ENCODE measurements at places on chromosomes 1 and 21.

DNA sequence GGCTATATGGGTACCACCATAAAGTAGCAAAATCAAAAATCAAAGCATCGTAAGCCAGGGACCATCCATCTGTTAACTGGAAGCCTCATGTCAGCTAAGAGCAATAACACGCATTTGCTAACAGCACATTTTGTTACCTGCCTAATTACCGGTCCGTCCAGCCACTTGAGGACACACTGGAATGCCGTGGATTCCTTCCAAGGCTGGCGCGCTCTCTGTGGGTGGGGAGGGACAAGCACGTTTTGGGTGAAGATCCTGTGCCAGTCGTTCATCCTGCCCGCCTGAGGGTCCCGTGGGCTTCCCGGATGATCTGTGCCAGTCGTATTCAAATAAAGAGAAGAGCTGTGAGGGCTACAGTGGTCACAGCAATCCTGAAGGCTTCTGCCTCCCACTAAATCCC, 6.2 kb downstream of the NPHP4 start:
- DNase-seq = no peak

DNA sequence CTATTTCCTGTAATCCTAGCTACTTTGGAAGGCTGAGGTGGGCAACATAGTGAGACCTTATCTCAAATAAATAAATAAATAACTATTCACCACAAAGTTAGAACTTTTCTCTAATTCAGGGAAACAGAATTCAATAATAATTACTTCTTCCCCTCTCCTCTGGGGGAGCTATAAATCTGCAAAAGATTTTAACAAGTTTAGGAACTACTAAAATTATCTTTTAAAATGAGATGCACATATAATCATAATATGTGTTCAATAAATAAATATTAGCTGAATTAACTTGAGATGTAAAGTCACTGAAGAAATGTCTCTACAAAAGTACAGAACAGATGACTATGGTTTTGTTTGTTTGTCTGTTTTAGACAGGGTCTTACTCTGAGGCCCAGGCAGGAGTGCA, 14.1 kb downstream of the WDR47 start:
- DNase-seq = no peak

DNA sequence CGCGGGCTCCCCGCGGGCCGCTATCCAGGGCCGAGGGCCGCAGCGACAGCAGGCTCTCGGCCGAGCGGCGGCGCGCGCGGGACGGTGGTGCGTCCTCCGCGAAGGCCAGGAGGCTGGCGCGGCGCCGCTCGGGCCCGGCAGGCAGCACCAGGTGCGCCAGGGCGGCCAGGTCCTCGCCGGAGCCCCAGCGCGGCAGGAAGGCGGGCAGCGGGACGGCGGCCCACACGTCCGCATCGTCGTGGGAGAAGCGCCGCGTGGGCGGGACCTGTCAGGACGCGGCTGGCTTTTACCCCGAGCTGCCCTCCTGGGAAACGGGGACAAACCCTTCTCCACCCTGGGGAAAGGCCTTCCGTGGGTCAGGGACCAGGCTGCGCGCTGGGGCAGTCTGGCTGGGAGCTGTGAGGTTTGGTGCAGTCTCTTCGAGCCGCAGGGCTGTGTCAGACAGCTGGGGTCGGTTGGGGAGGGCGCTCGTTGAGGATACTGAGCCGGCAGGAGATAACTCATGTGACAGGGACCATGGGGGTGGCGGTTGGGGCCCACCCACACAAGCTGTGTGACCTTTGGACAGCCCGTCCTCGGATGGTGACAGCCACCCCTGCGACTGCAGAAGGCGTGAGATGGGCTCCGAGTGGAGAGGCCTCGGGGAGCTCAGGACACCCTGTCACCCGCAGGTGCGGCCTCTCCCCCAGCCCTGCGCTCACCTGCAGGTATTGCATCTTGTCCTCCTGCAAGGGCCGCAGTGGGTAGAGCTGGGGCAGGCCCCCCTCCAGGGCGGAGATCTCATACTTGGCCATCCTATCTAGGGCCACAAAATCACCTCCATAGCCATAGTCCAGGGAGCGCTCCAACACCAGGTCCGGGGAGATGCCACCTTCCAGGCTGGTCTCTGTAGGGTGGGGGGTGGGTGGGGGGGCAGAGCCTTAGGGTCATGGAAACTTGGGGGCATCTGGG, 6.0 kb downstream of the HES3 start:
- no peak for DNase-seq

DNA sequence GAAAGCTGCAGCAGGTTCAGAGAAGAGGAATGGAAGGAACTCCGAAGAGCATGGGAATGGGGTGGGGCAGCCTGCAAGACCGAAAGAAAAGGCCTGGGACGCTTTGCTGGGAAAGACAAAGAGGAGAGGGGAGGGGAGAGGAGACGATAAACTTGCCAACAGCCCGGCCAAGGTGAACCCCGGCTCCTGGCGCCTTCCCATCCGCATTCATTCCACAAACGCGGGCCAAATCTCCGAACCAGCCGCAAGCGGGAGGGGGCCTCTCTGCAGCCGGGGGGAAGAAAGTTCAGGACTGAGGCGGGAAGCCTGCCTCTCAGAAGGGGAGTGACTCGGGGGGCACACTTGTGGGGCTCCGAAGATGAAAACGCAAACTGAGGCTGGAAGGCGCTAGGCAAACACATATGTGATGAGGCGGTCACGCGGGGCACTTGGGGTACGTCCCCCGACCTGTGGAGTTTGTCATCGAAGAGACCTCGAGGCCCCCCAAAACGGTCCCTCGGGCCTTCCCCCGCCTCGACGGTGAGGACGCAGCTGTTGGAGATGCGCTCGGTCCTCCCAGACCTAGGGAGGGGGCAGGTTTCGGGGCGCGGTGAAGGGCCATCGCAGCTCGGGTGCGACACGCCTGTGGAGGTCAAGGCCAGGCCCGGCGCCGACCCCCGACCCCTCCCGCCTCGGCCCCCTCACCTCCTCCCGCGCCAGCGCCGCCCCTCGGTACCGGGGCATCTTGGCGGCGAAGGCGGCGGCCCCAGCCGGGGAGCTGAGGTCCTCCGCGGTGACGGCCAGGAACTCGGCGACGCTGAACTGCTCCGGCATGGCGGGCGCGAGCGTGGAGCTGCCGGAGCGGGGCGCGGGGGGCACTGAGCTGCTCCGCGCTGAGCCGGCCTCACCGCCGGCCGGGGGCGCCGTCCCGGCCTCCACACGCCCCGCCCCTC, at the start of gene ASAP3:
Gene ASAP3 (minus strand): TSS at position 859 of the 932 bp plus-strand sequence. CDS start 46 bp downstream, at position 813.
- peak; percentile 66 for DNase-seq

- no peak for DNase-seq
Measured at GRCh38 chr1:1594602-1595260, 5.2 kb downstream of the FNDC10 start.
